ENCODE measurements at places on chromosomes 5 and 9.

- peak; percentile 28 for DNase-seq
Measured at GRCh38 chr5:138874771-138875551, at the start of gene LRRTM2. TSS of gene LRRTM2 (minus strand) at chr5:138875335. CDS start at chr5:138874911, 424 bp downstream.

DNA sequence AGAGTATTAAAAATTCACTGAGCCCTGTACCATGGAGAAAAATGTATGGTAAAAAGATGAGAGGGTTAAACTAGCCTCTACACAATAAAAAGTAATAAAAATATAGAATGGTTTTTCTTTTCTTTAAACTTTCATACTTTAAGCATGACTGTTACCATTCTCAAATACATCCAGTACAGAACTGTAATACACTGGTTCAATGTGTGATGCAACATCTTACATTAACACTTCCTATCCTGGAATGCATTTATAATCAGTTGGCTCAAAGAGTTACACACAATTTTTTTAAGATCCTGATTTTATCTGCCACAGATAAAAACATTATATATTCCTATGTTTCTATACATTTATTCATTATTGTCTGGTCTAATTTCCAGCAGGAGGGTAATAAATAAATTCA, 4.7 kb downstream of the GNAQ start:
- no peak for DNase-seq

- DNase-seq: no peak
Measured at GRCh38 chr5:36252722-36253365, 11.1 kb upstream of the NADK2 start.

- DNase-seq: no peak
Measured at GRCh38 chr5:148497757-148498156, 114.0 kb downstream of the FBXO38 start.

DNA sequence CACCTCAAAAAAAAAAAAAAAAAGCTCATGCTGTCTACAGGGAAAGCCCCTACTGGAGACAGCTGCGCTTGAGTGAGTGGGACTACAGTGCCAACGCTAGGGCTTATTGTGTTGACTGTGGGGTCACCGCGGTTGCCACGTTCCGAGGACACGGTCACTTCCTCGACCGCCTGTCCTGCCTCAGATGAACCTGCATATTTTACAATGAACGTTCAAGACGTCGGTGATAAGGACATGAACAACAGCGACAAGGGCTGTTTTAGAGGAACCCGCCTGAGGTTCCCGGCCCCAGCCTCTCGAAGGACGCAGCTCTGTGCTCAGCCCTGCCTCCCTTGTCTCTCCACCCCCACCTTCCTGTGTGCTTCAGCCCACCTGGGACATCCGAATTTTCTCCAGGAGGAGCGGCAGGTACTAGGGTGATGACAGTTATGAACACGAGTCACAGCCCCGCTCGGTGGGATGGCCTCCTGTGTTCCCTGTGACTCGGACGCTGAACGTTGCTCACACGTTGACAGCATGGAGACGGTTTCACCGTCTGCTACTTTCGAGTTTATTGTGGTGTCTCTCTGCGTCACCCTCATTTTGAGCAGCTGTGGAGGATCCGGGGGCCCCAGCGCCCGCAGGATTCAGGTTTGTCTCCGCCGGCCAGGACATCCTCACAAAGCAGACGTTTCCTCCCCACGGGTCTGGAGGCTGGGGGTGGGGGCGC, 11.3 kb upstream of the DIPK1B start:
- no peak for DNase-seq

- no peak for DNase-seq
Measured at GRCh38 chr5:119840175-119840574, 210.8 kb downstream of the FAM170A start.

DNA sequence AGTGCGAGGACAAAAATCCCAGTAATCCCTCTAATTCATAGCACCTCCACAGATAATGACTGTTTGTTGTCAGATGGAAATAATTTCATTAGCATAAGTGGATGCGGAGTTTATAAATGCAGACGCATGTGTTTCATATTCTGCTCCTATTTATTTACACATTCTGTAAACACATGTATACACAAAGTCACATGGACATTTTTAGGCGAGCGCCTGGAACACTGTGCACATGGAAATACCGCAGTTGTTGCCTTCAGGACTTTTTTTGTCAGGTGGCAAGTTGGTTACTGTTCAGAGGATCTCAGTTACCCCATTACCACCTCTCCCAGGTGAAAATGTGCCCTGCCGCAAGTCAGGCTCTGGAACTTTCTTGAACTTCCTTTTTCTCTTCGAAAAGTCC, 40.3 kb upstream of the FBP1 start:
- DNase-seq: no peak

DNA sequence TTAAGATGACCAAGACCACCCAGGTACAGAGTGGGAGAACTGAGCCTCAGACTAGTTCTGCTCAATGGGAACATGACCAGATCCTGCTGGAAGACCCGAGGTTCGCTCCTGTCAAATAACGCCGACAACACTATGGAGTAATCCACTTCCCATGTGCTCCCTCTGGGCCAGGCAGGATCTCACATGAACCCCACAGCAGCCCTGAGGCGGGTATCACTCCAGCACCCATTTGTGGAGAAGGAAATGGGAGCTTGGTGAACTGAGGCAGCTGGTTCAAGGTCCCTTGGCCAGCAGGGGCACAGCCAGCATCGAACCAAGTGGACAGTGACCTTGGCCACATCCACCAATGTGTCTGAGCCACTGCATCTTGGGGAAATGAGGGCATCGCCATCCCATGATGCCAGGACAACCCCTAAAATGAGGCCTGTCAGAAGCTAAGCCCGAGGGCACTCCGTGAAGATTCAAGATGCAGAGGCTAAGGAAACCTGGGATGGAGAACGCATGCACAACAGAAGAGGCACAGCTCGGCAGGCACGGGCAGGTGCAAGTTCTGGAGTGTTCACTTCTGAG, 8.5 kb downstream of the ANKS6 start:
- DNase-seq: no peak

Measured in neural crest cell (in vitro differentiated cells).